ENCODE measurements at places on chromosomes 16 and 17. TPM values are rescaled to one million over a fixed set of nuclear protein-coding genes. Genes with fewer than 3 reads are reported as not detected.

DNA sequence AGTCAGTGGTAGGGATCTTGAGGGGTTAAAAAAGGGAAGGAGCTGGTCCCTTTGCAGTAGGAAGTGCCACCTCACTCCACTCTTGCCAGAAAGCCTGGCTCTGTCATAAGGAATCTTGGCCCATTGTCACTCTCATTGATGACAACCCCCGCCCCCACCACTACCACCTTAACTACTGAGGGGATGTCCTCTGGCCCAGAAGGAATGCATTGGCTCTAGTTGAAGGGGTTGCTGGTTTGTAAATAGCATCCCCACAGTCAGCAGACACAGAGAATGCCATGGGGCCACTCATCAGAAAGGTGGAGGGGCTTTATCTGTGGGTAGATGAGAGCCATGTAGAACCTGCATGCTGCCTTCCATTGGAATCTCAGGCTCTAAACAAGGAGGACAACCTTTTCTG, 316.2 kb downstream of the WWOX start:
- DNase-seq: no peak

DNA sequence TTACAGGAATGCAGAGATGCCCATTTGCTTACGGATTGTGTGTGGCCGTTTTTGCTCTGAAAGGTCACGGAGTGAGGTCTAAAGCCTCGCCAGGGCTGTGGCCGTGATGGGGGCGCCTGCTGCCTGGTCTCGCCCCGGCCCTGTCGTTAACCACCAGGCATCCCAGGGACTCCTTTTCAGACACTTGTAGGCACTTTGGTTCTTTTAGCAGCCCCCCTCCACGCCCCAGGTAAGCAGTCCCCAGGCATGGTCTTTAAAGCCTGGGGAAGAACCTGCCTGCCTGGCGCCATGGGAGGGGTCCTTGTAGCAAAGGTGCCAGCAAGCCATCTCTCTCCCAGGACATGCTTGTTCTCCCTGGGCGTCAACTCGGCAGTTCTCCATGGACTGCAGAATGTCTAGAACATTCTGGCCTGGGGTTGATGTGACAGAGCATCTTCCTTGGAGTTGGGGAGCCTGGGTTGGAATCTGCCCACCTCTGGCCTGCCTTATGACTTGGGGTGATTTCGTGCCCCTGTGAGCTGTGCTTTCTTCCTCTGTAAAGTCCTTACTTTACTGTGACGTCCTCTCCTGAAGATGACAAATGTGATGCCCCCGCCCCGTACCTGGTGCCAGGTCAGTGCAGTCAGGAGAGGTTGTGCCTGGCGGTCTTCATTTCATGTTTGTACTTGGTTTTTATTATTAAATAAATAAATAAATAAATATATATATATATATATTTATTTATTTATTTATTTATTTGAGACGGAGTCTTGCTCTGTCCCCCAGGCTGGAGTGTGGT, 5.4 kb downstream of the KCTD5 start:
- no peak for DNase-seq

Gene SLC6A2
- total RNA-seq: not detected

Gene JUP
- 71.6 TPM for total RNA-seq

DNA sequence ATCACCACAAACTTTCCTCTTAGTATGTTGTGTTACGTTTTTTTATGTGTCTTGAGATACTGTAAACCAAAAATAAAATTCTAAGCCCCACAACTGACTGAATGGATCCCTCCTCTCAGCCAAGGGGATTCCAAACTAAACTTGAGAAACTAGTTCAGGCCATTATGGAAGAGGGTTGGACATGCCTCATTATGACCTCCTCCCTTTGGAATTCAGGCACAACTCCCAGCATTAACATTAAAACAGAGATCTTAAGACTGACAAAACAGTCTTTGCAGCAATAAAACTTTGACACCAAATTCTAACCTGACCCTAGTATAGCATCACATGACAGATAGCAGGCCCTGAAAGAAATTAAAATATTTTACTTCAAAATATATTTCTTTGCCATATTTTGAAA, 51.1 kb upstream of the SLC47A1 start:
- no peak for DNase-seq

GRCh38 chr17:43992641-43993040, 11.8 kb upstream of the NAGS start:
- DNase-seq: no peak

DNA sequence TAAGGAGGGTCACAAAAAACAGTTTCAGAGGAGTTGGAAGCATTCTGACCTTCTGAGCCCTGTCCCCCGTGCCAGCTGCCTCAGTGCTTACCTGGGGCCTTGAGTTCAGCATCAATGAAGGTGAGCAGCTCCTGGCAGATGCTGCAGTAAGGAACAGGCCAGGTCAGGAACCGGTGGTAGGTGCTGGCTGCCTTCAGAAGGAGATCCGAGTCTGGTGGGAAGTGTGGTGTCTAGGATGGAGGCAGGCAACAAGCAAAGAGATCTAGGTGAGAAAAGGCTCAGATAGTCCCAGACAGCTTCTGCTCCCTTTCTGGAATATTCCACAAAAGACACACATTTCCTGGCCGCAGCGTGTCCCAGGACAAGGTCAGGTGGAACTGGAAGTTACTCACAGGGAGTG, 37.2 kb upstream of the PIK3R6 start:
- no peak for DNase-seq
